Suppressor macrophage treated with lipopolysaccharide for 4 hours (primary cell): ENCODE measurements at places on chromosomes 2 and 18.

DNA sequence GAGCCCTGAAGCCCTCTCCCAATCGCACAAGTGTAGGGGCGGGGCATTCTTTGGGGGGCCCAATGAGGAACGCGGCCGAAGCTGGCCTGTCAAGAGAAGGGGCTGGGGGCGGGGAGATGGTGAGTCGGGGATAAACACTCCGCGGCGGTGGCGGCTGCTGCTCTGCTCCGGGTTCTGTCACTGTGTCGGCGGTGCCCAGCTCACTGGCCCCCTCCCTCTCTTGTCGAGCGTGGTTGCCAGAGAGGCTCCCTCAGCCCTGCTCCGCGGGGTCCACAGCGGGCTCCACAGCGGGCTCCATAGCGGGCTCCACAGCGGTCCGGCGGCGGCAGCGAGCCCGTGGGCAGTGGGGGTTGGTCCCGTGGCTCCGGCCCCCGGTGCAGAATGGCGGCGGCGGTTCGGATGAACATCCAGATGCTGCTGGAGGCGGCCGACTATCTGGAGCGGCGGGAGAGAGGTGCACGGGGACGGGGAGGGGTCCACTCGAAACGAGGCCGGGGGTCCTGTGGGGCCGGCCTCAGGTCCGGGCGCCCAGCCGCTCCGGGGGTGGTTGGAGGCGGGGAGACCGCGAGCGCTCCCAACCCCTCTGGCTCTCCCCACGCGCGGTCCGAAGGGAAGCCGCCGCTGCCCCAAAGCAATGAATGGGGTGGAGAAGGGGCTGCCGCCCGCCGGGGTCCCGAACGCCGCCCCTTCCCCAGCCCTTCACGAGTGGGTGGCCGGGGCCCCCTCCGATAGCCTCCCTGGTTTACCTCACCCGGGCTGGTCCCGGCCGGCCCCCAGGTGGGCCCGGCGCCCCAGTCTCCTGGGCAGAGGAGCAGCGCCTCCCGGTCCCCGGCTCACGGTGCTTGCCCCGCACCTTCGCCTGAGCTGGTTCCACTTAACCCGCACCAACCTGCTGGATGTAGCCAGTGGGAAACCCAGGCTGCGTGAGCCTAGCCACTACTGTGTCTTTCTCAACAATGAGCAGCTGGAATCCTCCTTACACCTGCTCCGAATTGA lies at the start of gene MXD1:
Gene MXD1, plus strand, starts transcription at position 160 of the 996 bp plus-strand sequence. Its CDS starts 222 bp downstream, at position 382.
- peak; percentile 39 for DNase-seq

DNA sequence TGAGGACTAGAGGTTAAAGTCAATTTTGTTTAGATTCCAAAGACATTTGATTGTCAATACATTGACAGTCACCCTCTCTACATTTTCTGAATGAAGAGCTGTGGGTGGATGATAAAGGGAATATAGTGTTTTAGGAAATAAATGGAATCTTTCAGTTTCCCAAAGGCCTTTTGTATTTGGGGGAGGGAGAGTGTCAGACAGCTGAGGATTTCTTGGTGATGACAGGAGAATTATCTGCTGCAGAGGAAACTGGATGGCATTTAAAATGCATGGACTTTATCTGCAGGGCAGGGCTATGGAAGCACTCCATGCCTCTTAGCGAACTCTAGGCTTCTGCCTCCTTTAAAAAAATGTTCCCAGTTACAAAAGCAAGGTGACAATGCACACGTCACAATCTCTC lies 195.1 kb downstream of the KCNS3 start:
- DNase-seq, result no peak

GRCh38 chr2:38602136-38602731 lies 494 bp downstream of the HNRNPLL start:
- no peak for DNase-seq

- DNase-seq, result peak; percentile 5
These were observed 100.9 kb downstream of the DPP10 start for GRCh38 chr2:114543236-114543766.

GRCh38 chr2:86243950-86244733 lies 44.9 kb downstream of the MRPL35 start:
- peak; percentile 32 for DNase-seq

GRCh38 chr2:105733875-105734274 lies 10.8 kb upstream of the NCK2 start:
- no peak for DNase-seq

DNA sequence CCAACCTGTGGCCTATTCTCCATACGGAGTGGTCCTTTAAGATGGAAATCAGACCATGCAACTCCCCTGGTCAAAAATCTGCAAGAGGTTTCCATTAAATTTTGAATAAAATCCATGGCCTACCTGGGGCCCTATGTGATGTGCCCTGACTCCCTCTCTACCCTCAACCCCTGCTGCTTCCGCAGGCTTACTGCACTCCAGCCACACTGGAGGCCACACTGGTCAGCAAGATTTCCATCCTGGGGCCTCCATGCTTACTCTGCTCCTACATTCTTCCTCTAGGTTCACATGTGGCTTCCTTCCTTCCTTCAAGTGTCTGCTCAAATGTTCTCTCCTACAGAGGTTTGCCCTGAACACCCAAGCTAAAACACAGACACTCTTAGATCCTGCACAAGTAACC lies 40.6 kb downstream of the FARSB start:
- no peak for DNase-seq

GRCh38 chr2:109128048-109128615 lies 873 bp upstream of the SH3RF3 start:
- peak; percentile 83 for DNase-seq

DNA sequence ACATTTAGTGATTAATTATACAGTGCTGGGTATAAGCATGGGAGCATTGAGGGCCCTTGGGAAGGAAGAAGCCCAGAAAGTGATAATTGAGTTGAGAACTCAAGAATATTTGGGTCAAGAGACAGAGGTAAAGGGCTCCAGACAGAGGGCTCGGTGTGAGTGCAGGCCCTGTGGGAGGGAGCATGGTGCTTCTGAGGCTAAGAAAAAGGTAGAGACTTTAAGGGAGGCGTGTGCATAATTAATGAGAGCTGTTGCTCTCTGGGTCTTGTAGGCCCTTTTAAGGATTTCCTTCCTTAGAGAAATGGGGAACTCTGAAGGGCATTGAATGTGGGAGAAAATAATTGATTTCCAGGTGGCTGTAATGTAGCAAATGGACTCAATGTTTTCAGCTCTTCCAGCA lies 735.0 kb upstream of the POU3F3 start:
- no peak for DNase-seq

- no peak for DNase-seq
These were observed 12.1 kb downstream of the METTL4 start for GRCh38 chr18:2559249-2559648.

- no peak for DNase-seq
These were observed 35.7 kb downstream of the DYNAP start for GRCh38 chr18:54626779-54627178.

DNA sequence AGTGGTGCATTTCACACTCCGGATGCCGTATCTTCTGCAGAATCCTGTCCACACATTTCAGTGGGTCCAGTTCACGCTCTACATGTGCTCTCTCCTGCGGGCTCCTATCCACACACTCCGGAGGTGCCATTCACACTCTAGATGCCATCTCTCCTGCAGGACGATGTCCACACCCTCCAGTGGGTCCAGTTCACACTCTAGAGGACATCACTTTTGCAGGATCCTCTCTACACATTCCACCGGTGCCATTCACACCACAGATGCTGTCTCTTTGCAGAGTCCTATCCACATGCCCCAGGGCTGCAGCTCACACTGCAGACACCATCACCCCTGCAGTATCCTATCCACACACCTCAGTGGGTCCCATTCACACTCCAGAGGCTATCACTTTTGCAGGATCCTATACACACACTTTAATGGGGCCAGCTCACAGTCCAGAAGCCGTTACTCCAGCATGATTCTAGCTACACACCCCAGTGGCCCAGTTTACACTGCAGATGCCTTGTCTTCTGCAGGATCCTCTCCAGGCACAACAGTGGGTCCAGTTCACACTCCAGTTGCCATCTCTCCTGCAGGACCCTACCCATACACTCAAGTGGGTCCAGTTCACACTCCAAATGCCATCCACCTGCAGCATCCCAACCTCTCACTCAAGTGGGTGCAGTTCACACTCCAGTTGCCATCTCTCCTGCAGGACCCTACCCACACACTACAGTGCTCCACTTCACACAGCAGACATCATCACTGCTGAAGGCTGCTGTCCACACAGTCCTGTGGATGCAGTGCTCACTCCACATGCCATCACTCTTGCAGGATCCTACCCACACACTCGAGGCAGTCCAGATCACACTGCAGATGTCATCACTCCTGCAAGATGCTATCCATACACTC lies 2.1 kb upstream of the PXDN start:
- no peak for DNase-seq
